ENCODE measurements at places on chromosomes 3 and 15. TPM values are rescaled to one million over a fixed set of nuclear protein-coding genes. Genes with fewer than 3 reads are reported as not detected.
A peak's percentile ranks its signal among the peaks of the same experiment; 100 is the strongest.

DNA sequence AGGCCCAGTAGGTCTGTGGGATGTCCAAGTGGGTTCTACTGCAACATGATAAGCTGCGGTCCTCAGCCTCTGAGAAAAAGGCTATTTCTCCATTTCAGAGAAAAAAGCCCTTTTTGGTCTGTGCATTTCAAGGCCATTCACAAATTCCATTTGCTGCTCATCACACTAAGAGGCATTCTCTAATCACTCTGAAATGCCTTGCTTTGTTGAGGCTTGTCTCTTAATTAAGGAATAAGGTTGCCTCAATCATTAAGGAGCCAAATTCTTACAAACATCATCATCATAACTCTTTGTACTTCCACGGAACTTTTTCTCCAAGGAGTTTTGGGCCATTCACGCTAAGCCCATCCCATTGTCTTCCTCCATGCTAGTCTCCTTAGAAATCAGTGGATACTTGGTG is 74.4 kb downstream of the BOC start:
- no peaks in the 10 kb centered on the region for H3K27me3 ChIP-seq
- H3K4me1 ChIP-seq = no peaks in the 10 kb centered on the region
- no peaks in the 10 kb centered on the region for H3K36me3 ChIP-seq
- no peak overlapping the region for H3K27ac ChIP-seq
- DNase-seq = no peak
- no peak overlapping the region for H3K4me3 ChIP-seq

The RHOV gene
- total RNA-seq = not detected

GRCh38 chr15:25416693-25417092 is 22.1 kb downstream of the UBE3A start:
- H3K36me3 ChIP-seq = no peaks in the 10 kb centered on the region
- H3K4me1 ChIP-seq = peaks cover 43% of the 10 kb centered on the region
- DNase-seq = no peak
- no peak overlapping the region for H3K4me3 ChIP-seq

GRCh38 chr15:63066272-63066671 is 23.7 kb downstream of the TPM1 start:
- DNase-seq = no peak
- H3K27me3 ChIP-seq = no peaks in the 10 kb centered on the region
- no peak overlapping the region for H3K27ac ChIP-seq
- no peaks in the 10 kb centered on the region for H3K36me3 ChIP-seq
- H3K4me3 ChIP-seq = no peak overlapping the region

- H3K27me3 ChIP-seq = no peaks in the 10 kb centered on the region
- no peak overlapping the region for H3K27ac ChIP-seq
- H3K4me3 ChIP-seq = no peak overlapping the region
- H3K4me1 ChIP-seq = peaks cover 4% of the 10 kb centered on the region
Observed at GRCh38 chr3:112811131-112811884, 35.4 kb downstream of the CD200R1L start.

DNA sequence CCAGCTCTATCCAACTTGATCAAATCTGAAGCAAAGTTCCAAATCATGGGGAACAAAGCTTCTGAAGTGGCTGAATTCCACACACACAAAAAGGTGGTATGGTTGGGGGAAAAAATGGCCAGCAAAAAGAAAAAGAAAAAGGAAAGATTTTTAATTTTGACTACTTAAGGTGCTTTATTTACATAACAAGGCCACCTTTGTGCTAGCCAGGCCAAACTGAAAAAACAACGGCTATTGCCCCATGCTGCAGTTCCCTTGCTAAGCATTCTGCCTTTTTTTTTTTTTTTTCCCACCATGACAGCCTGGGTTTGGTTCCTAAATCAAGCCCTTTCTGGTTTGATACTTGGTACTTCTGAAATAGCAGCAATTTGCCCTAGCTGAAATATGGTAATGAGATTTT is 66.5 kb upstream of the DAZL start:
- DNase-seq = no peak
- H3K4me3 ChIP-seq = no peak overlapping the region
- no peaks in the 10 kb centered on the region for H3K27me3 ChIP-seq
- peaks cover 10% of the 10 kb centered on the region for H3K4me1 ChIP-seq
- H3K36me3 ChIP-seq = no peaks in the 10 kb centered on the region
- no peak overlapping the region for H3K27ac ChIP-seq

GRCh38 chr3:146314871-146315270 is 64.0 kb upstream of the PLSCR4 start:
- H3K36me3 ChIP-seq = no peaks in the 10 kb centered on the region
- no peak overlapping the region for H3K27ac ChIP-seq
- DNase-seq = no peak
- no peak overlapping the region for H3K4me3 ChIP-seq
- H3K27me3 ChIP-seq = no peaks in the 10 kb centered on the region
- H3K4me1 ChIP-seq = no peaks in the 10 kb centered on the region

- H3K36me3 ChIP-seq = no peaks in the 10 kb centered on the region
- H3K27me3 ChIP-seq = no peaks in the 10 kb centered on the region
- H3K27ac ChIP-seq = no peak overlapping the region
- peaks cover 22% of the 10 kb centered on the region for H3K4me1 ChIP-seq
Observed at GRCh38 chr3:134328147-134328591, 46.1 kb downstream of the AMOTL2 start.

The CNTN6 gene
- not detected for total RNA-seq

DNA sequence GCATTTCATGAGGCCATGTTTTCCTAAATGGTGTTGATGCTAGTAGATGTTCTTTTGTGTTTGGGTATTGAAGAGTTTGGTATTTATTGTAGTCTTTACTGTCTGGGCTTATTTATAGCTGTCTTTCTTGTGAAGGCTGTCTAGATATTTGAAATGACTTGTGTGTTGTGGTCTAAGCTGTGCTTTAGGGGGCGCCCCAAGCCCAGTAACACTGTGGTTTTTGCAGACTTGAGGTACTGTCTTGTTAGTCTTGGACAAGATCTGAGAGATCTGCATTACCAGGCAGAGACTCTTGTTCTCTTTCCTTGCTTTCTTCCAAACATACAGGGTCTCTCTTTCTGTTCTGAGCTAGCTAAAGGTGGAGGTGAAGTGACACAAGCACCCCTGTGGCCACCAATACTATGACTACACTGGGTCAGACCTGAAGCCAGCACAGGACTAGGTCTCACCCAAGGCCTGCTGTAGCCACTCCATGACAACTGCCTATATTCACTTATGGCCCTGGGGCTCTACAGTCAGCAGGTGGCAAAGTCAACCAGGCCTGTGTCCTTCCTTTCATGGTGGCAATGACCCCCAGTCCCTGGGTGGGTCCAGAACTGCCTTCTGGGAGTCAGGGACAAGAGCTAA is 152.1 kb upstream of the TBC1D5 start:
- no peaks in the 10 kb centered on the region for H3K27me3 ChIP-seq
- no peak overlapping the region for H3K4me3 ChIP-seq
- no peaks in the 10 kb centered on the region for H3K4me1 ChIP-seq
- H3K27ac ChIP-seq = no peak overlapping the region
- H3K36me3 ChIP-seq = no peaks in the 10 kb centered on the region
- DNase-seq = no peak

- no peaks in the 10 kb centered on the region for H3K36me3 ChIP-seq
- peaks cover 23% of the 10 kb centered on the region for H3K4me1 ChIP-seq
- H3K27me3 ChIP-seq = no peaks in the 10 kb centered on the region
- H3K27ac ChIP-seq = peak overlapping the region; percentile 92
Observed at GRCh38 chr3:72445827-72446217, 402.4 kb downstream of the SHQ1 start.

DNA sequence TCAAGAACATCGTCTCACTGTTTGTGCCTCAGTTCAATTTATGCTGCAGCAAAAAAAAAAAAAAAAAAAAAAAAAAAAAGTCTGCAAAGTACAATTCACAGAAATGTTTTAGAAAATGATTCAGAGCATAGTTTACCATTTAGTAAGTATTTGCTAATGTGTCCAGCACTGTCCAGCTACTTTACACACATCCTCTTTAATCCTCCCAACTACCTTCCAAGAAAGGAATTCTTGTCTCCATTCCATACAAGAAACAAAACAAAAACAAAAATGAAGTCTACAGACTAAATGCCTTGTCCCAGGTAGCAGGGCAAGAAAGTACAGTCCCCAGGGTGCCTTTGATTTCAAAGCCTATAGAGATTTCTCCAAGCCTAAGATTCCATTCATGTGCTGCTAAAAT is 38.9 kb upstream of the SNTN start:
- no peaks in the 10 kb centered on the region for H3K4me1 ChIP-seq
- no peak overlapping the region for H3K27ac ChIP-seq
- no peak for DNase-seq
- no peaks in the 10 kb centered on the region for H3K27me3 ChIP-seq
- H3K36me3 ChIP-seq = no peaks in the 10 kb centered on the region

DNA sequence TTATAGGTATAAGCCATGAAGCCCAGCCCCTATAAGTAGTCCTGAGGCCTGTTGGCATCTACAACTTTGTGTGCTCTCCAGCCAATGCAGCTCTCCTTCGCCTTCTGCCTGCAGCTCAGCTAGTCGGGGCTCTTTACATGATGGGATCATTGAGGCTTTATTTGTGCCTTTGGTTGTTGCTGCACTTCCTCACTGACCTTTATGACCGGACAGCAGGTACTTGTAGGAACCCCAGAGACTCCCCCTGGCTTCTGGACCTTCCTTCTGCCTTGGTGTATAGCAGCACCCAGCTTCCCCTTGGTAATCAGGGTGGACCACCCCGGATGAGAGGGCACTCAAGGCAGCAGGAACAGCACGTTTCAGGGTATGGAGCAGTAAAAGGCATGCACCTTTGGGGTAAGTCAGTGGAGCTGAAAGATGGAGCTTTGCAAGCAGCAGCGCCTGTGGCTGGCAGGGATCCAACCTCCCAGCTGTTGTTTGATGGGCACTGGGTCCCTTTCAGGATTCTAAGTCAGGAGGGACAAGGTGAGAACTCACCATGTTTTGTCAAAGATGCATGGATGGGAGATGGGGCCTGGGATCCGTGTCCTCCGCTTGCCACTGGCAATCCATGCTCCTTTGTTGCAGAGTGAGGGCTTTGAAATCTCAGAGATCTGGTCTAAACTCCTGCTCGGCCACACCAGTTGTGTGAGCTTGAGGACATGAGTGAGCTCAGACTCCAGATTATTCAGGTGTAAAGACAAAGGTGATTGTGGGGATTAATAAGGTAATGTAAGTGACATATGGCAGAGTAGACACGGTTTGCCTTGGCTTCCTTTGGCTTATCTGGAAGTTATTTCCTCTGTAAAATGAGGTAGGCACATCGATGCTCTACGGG is 65.1 kb upstream of the KLF13 start:
- H3K36me3 ChIP-seq = no peaks in the 10 kb centered on the region
- no peaks in the 10 kb centered on the region for H3K27me3 ChIP-seq
- H3K27ac ChIP-seq = no peak overlapping the region
- H3K4me1 ChIP-seq = peaks cover 15% of the 10 kb centered on the region
- DNase-seq = no peak
- H3K4me3 ChIP-seq = no peak overlapping the region

- DNase-seq = no peak
- no peaks in the 10 kb centered on the region for H3K36me3 ChIP-seq
- no peak overlapping the region for H3K4me3 ChIP-seq
- peaks cover 14% of the 10 kb centered on the region for H3K4me1 ChIP-seq
Observed at GRCh38 chr3:58006661-58007060, 1.6 kb upstream of the FLNB start.

The HIGD2B gene
- total RNA-seq = not detected

DNA sequence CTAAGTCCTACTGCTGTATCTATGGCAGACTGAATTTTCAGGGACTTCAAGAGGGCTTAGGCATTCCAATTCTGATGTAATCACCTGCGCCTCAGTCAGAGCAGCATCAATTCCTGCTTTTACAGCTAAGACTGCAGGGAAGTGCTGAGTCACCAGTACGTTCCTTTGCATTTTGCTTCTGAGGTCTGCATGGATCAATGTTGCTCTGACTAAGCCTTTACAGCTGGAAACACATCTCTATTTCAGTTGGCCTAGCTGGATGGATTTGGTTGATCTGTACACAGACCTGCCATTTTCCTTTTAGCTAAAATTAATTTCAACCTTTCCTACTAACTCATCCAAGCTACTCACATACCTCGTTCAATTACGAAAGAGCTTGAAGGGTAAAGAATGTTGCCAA is 51.3 kb downstream of the ETV5 start:
- H3K36me3 ChIP-seq = peaks cover 18% of the 10 kb centered on the region
- DNase-seq = no peak
- no peaks in the 10 kb centered on the region for H3K27me3 ChIP-seq
- no peak overlapping the region for H3K27ac ChIP-seq

DNA sequence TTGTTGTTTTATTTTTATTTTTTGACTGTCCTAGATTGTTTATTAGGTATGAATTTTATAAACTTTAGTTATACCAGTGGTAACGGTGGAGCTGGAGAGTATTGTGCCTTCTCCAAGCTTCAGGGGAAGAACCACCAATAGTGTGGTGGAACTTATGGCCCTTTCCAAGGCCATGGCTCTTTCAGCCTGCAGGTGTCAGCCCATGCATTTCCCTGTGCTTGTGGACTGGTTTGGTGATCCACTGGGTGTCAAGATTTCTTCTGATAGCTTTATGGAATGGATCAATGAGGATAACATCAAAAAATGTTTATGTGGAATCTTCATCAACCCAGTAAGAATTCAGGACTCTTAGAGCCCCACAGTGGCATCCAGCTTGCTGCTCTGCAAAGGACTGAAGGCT is 19.2 kb upstream of the SCAMP5 start:
- H3K36me3 ChIP-seq = no peaks in the 10 kb centered on the region
- H3K4me3 ChIP-seq = no peak overlapping the region
- no peaks in the 10 kb centered on the region for H3K27me3 ChIP-seq
- no peak for DNase-seq
- H3K4me1 ChIP-seq = no peaks in the 10 kb centered on the region
- H3K27ac ChIP-seq = no peak overlapping the region

GRCh38 chr15:68298882-68299381 is 21.4 kb downstream of the FEM1B start:
- H3K36me3 ChIP-seq = peaks cover 5% of the 10 kb centered on the region
- no peak for DNase-seq
- H3K4me3 ChIP-seq = peak overlapping the region; percentile 38
- peaks cover 43% of the 10 kb centered on the region for H3K4me1 ChIP-seq
- peak overlapping the region; percentile 79 for H3K27ac ChIP-seq
- H3K27me3 ChIP-seq = no peaks in the 10 kb centered on the region

DNA sequence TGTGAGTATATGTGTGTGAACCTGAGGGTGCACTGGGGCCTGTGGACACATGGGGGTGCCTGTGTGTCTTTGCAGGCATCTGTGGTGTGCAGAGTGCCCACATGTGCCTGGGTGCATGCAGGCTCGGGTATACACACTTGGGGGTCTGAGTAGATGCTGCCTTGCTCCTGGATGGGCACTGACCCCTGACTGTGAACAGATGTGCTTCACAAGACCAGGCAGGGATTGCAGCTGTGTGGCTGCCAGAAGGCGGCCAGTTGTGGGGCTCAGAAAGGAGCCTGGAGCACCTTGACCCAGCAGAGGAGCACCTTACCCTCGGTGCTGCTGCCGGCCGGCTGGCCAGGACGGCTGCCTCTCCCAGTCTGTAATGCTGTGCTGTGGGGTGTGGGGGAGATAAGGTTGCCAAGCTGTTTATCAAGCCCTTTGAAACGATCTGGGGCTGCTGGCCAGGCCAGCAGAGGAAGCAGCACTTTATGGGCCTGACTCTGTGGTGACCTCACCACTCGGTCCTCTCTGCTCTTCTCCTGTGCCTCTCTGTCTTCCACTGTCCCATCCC is 55.5 kb upstream of the MRPS22 start:
- no peak overlapping the region for H3K4me3 ChIP-seq
- H3K27ac ChIP-seq = no peak overlapping the region
- H3K27me3 ChIP-seq = no peaks in the 10 kb centered on the region
- DNase-seq = no peak
- H3K4me1 ChIP-seq = no peaks in the 10 kb centered on the region

The LRRK1 gene
- total RNA-seq = 0.87 TPM

The DCLK3 gene
- total RNA-seq = 0.10 TPM

The CKMT1A gene
- total RNA-seq = not detected

- H3K4me1 ChIP-seq = no peaks in the 10 kb centered on the region
- DNase-seq = no peak
- no peaks in the 10 kb centered on the region for H3K27me3 ChIP-seq
- H3K36me3 ChIP-seq = no peaks in the 10 kb centered on the region
- no peak overlapping the region for H3K27ac ChIP-seq
Observed at GRCh38 chr3:117750674-117751269, 1041.2 kb downstream of the TUSC7 start.

The TGM4 gene
- not detected for total RNA-seq

Measured in gastrocnemius medialis (tissue), 4 donors.